Mucosa of descending colon (tissue), 3 donors: ENCODE measurements at places on chromosomes 1 and 21.

DNA sequence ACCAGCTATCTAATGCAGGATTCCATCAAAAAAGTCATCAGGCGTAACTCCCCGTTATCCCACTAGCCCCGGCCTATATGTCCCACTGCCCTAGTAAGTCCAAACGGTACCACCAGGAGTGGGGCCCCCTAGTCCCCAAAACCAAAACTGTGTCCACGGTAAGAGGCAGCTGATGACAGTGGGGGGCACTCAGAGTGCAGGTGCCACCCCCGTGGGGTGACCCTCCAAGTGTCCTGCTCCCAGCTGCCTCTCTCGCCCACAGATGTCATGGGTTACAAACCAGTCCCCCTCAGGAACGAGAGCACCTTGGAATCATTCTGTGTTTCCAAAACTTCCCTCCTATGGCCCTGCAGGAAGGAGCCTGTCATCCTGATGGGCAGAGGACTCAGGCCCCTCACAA, 10.9 kb upstream of the AURKAIP1 start:
- DNase-seq = no peak

DNA sequence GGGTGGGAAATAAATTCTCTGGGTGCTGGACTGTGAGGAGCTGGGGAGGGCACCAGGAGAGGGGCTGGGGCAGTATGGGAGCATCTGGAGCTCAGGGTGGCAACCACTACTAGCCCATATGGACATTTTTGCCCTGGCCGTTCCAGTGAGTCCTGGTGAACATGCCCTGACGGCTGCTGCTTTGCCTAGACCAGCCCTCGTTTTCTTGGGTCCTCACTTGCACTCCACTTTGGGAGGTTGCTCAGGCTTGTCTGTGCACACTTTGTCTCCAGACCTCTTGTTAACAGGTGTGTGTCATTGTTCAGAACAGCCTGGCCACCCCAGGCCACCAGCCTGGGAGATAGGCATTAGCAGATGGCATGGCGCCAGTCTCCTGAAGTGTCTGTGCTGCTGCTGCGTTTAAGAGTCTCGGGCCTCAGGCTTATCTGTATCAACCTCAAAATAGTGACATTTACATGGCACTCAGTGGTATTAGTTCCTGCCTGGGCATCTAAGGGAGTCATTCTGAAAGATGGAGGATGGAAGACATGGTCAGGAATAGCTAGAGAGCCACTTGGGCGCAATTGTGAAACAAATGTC, 190.5 kb downstream of the PTPRU start:
- DNase-seq = no peak

GRCh38 chr1:13451399-13451965, 41.2 kb downstream of the PRAMEF20 start:
- DNase-seq = no peak

DNA sequence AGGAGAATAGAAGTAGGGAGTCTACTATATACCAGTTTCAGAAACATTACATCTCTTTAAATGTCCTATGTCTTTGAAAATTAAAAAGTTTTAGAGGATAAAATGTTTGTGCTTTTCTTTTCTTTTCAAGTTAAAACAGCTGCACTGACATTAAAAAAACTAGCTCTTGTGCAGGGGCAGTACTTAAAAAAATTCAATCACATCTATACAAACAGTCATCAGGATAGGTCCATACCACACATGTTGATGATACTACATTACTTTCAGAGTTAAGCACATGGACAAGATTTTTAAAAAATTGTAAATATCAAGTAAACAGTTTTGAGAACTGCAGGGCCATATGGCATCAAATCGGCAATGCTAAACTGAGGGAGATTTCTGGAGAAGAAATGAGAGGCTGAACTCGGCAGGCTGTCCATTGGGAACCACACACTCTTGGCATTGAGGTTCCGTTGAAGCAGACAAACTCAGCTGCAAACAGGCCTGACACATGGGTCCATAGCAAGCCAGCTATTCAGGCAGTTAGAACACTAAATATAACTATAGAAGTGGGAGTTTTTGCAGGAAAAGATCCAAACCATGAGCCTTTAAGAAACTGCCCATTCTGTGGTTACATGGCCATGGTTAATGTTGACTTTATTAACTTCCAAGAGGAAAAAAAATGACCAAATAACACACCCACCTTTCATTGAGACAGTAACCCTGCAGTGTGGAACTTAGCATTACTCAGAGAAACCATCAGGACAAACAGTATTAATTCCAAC, 84.5 kb upstream of the BCL10 start:
- DNase-seq = no peak

DNA sequence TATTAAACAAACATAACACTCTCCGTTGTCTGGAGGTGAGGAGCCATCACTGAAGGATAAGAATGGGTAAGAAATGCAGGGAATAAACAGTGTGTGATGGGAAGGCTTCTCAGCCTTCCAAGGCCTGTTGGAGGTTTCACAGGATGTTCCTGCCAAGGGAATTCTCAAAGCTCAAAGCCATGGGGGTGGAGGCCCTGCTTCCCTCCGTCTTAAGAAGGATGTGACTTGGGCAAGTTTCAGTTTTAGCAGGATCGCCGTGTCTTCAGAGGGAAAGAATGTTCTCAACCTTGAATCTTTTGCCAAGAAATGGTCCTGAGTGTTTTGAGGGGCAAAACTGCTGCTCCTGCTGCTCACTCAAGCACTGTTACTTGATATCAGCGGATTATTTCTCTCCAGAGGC, 41.7 kb upstream of the IL20 start:
- DNase-seq = no peak

DNA sequence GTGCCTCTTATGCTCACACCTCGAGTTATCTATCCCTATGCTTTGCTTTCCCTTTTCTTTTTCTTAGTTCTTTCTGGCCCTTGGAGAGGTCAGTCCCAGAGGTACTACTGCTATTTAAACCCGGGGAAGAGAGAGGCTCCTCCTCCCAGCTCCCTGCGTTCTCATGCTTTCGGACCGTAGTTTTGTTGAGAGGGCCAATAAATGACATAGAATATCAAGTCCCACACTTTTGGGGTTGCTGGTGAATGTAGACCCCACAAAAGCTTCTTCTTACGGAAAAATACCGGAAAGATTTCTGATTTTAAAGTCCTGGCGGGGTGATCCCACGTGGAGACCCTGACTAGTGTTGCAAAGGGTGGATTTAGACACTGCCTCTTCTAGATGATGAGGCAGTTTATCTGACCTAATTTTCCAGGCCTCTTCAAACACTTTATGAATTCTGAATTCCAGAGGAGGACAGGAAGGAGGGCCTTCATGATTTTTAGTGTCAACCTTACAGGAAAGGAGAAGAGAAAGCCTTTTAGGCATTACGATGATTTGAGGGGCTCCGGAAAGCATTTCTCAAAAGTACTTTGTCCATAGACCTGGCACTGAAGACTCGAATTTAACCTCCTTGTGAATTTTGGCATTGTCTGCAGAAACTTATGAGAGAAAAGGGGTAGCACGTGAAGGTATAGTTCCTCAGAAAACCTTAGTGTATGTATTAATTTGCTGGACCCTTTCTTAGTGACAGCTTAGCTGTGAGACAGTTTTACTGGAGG, 694 bp downstream of the TMEM167B start:
- DNase-seq = peak; percentile 38

DNA sequence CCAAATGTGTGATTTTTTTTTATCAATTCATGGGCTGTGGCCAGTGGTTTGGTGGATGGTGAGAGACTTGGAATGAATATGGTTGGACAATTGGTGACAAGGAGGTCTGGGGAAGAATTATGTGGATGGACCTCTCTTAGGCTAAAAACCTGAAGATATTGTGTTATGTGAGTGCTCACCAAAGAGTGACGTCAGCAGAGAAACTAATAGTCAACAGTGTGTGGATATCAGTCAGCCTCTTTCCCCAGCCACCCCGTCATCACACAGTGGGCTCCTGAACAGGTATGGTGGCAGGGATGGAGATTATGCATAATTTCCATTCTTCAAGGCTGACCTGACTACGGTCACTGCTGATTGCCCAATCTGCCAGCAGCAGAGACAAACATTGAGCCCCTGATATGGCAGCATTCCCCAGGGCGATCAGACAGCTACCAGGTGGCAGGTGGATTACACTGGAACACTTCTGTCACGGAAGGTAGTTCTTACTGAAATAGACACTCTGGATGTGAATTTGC, 9.2 kb upstream of the OR2G2 start:
- DNase-seq = no peak

DNA sequence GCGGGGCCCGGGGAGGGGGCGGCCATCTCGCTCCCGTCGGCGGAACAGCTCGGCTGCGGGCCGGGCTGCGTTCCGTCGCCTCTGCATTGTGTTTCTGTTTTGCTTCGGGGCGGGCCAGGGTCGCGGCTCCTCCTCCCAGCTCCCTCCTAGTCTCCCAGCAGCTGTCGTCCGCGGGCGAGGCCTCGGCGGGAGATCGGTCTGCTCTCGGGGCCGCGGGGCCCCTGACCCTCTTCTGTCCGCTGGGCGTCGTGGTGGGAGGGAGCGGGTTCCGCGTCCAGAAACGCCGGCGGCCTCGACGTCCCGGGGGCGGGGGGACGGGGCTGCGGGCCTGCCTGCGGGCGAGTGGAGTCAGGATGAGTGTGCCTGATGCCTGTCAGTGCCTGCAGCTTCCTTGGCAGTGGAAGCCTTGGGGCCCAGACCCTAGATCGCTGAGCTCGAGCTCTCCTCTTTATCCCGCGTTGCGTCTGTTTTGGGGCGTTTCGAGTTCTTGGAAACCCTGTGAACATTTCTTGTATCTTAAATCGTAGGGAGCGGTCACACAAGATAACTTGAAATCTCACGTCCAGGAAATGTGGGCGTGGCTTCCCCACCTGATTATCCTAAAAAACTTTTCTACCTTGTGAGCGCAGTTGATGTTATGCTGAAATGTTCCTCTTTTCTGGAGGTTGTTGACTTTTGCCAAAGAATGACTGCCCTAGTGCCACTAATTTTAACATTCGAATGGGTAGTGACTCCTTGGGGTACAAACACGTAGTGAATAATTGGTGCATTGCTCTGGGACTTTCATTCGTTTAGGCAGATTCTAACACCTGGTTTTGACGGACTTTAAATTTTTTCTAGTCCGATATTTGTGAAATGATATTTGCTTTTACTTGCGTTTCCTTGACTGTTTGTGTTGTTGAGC, 676 bp downstream of the MORC3 start:
- peak; percentile 87 for DNase-seq

GRCh38 chr1:209389258-209389657, 194.3 kb upstream of the CAMK1G start:
- no peak for DNase-seq

GRCh38 chr1:3912809-3913685, 13.0 kb upstream of the C1orf174 start:
- no peak for DNase-seq

- DNase-seq = peak; percentile 44
Observed at GRCh38 chr1:226111098-226111882, 48.8 kb downstream of the H3-3A start.

GRCh38 chr21:28018213-28018612, 974.5 kb downstream of the LTN1 start:
- DNase-seq = no peak

DNA sequence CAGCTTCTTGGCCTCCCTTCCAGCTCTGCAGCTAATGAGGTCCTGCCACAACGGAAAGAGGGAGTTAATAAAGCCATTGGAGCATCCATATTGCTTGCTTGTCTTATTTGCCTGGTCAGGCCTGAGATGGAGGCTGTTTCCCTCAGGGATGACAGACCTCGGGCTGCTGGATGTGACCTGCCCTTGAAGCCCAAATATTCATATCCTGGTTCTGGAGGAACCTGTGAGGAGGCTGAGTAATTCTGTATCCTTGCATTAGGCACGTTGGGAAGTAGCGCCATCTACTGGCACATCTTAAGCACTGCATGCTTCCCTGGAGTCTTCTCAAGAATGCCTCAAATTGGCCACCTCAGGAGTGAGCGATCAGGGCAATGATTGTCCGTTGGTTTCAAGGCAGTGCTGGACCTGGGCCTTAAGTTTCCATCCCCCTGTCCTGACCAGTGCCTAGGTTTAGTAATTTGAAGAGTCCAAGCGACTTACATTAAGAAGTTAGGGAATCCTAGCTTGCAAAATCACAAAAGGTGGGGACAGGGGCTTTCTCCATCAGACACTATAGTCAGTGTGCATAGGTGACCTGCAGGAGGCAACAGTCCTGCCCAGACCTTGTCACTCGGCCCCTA, 13.8 kb upstream of the NASP start:
- peak; percentile 73 for DNase-seq

- no peak for DNase-seq
Observed at GRCh38 chr21:40402884-40403582, 443.9 kb downstream of the DSCAM start.

GRCh38 chr1:169138866-169139670, 32.6 kb downstream of the ATP1B1 start:
- DNase-seq = no peak

DNA sequence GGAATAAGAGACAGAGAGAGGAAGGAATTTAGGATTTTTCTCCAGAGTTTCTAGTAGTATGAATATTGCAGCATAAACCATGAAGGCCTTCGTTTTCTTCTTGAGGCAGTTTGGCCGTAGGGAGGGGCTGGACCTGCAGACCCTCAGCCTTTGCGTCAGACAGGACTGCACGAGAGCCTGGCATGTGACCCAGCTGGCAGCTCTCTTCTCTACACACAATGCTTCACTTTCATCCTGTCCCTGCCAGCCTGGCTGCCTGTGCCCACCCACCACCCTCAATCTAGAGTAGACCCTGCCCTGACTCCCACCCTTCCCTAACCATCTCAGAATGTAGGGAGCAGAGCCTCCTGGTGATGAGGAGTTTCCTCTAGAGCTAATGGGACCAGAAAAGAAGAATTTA, 1.6 kb downstream of the CA14 start:
- DNase-seq = no peak

GRCh38 chr1:36576118-36576517, 93.4 kb upstream of the CSF3R start:
- peak; percentile 40 for DNase-seq

GRCh38 chr1:91699339-91699974, 186.5 kb downstream of the TGFBR3 start:
- DNase-seq = peak; percentile 29

- no peak for DNase-seq
Observed at GRCh38 chr1:178342745-178343144, 154.0 kb downstream of the CLEC20A start.

DNA sequence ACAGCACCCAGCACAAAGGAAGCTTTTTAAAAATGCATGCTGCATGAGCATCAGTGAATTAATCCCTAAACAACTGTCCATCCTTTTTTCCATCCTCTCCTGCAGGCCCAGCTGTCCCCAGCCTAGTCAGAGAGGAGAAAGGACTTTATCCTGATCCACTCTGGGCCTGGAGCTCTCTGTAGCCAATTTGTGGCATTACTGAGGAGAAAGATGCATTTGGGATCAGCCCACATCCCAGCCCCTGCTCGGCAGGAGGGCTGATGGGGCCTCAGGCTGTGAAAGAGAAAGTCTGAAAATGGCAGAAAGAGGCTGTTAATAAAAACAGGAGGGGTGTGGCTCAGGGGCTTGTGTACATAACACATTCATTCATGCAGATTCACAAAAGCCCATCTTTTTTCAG, 37.5 kb upstream of the ATP2B4 start:
- DNase-seq = no peak

DNA sequence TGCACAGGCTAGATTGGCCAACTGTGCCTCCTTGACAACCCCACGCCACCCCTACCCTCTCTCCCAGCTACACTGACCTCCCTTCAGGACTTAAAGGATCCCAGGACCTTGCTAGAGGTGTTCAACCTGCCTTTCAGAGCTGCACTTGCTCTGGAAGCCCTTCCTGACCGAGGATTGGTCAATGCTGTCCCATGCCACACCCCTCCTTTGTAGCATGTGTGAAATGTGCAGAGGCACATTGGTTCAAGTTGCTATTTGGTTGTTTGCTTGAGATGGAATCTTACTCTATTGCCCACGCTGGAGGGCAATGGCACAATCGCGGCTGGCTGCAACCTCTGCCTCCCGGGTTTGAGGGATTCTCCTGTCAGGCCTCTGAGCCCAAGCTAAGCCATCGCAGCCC, 21.8 kb downstream of the ACTA1 start:
- no peak for DNase-seq

- DNase-seq = no peak
Observed at GRCh38 chr1:41456847-41457540, 27.5 kb downstream of the EDN2 start.
